ENCODE measurements at places on chromosomes 7 and 10.
A peak's percentile ranks its signal among the peaks of the same experiment; 100 is the strongest.

- DNase-seq = no peak
Measured at GRCh38 chr7:155224116-155224811, 73.4 kb upstream of the INSIG1 start.

- no peak for DNase-seq
Measured at GRCh38 chr7:16066805-16067459, 354.4 kb downstream of the CRPPA start.

GRCh38 chr10:15096661-15097010, 519 bp upstream of the RPP38 start:
- no peak for DNase-seq

- DNase-seq = no peak
Measured at GRCh38 chr7:26859720-26860119, 4.7 kb downstream of the SKAP2 start.

DNA sequence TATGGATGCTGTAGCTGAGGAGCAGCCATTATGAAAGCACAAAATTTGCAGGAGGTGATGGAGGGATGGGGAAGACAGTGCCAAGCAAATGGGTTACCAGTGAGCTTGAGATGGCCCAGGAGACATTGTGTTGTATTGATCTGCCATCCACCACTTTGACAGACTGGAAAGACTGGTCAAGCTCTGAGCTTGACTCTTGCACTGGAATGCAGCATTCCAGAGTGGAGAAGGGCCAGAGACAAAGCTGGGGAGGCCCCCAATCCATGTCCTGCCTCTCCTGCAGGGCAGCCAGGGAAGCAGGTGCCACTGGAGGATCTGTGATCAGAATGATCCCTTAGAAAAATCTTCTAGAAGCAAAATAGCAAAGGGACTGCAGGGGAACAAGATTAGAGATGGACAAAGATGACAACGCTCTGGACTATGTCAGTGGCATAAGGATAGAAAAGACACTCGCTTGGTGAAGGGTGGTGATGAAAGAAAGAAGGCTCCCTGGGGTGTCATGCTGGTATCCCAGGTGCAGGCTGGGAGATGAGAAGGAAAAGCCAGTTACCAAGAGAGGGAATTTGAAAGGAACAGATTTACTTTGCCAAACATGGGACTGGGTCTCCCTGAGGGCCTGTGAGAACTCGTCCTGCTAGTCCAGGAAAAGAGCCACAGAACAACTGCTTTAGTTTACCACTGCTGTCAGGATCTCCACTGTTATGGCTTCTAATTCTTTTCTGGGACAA, 5.0 kb downstream of the GSDME start:
- no peak for DNase-seq

DNA sequence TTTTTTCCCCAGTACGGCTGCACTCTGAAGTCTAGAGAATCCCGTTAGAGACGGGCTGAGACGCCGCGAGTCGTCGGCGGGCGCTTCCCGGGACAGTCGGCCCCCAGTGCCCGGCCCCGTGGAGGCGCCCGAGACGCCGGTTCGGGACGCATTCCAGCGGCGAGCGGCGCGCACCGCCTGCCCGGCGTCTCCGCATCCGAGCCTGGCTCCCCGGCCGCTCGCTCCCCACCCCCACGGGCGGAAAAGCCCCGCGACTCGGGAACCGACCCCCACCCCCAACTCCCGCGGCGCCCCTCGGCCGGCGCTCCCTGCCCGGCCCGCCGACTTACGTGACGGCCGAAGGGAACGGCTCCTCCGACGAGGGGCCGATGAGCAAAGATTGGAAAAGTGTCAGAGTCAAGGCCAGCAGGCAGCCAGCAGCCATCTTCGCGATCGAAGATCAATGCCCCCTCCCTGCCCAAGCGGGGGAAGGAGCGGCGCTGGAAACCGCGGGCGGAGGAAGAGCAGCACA, 486 bp downstream of the CACNA2D1 start:
- DNase-seq = peak; percentile 26

- DNase-seq = no peak
Measured at GRCh38 chr7:10192074-10192473, 781.6 kb upstream of the PHF14 start.

- DNase-seq = no peak
Measured at GRCh38 chr10:24008164-24009091, 200.5 kb upstream of the KIAA1217 start.

DNA sequence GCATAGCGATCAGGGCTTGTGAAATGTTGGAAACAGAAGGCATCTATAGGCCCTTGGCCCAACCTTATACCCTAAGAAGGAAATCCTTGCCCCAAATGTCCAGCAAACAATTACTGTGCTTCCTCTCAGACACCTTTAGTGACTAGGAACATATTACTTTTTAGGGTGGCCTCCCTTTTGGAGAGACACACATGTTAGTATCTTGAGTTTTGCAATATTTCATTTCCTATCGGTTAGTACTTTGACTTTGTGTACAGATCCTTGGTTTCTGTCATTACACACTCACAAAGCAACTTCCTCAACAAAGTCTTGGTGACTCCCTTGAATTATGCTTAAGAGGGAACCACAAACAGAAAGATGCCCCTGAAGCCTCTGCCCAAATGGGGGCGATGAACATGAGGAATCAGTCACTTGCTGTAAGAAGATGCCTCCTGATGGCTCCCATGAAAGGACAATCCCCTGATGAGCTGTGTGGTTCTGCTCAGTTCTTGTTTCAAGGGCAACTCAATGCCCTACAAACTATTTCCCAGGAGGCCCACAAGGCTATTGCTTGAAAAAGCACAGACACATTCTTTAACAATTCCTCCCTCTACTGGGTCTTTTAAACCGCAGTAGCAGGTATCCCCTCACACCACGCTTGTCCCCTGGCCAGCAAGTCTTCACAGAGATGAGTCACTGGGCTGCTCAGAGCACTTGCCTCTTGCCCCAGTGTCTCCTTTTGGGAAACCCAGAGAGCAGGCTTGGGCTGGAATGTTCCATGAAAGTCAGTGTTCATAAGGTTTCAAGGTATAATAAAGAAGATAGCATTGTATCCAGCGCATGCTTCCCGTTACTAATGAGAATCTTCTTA, 196.2 kb downstream of the FANK1 start:
- no peak for DNase-seq

GRCh38 chr10:78805176-78805575, 263.6 kb upstream of the ZMIZ1 start:
- DNase-seq = no peak

DNA sequence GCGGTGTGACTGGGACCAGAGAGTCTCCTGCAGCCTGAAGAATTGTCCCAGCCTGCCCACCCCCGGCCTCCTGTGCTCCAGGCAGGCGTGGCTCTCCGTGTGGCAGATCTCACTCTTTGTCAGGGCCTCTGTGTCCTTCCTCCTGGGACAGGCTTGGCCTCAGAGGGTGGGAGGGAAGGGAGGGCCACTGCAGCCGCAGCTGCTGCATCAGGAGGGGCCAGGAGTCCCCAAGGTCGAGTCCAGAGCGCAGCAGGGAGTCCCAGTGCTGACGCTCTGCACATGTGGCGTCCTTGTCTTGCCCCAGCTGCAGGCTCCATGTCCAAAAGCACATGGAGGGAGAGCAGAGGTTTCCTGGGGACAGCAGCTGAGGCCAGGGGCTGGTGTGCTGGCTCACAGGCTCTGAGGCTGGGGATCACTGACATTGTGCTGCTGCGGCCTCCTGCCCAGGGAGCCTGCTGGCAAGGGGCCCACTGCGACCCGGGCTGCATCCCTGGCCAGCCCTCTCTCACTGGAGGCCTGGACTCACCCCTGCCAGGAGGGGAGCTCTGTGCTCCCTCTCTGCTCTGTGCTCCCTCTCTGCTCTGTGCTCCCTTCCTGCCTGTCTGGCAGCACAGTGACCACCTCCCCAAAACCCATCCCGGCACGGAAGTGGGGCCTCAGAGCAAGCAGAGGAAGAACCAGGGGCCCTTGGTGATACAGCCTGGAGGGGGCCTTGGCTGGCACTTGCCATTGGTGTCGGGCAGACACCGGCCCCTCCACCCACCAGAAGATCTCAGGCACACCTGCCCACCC, 114.6 kb upstream of the RET start:
- DNase-seq = peak; percentile 10

GRCh38 chr10:27912231-27912630, 86.6 kb downstream of the ODAD2 start:
- no peak for DNase-seq

- DNase-seq = no peak
Measured at GRCh38 chr7:155669717-155670505, 25.4 kb downstream of the RBM33 start.

DNA sequence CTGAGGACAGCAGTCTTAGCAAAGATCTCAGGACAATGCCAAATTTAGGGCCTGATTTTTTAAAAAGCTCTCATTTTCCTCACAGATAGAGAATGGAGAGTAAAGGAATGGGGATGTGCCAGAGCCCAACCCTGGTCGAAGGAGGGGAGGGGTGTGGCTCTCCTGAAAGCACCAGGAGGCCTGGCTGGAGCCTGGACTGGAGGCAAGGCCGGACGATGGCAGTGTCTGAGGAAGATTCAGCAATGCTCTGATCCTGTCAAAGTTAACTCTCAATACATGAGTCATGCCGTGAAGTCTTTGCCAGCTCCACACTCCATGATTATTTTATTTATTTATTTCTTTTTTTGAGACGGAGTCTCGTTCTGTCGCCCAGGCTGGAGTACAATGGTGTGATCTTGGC, 108.3 kb downstream of the UPF2 start:
- DNase-seq = no peak

DNA sequence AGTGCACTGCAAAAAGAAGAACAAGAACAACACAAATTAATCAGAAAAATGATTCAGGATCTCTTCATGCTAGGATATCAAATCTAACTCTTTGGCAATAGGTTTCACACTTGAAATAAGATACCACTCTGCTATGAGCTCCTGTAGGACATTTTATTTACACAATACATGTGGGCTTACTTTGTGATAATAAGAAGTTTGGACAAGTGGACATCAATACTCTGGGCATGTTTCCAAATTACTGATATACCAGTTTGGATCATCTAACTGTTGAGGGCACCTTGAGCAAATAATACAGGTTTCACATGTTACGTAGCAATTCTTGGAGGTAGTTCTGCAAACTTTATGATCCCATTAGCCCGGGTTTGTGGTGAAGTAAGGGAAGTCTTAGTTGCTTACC, 59.8 kb downstream of the CPVL start:
- DNase-seq = no peak

GRCh38 chr10:113059371-113059780, 109.3 kb downstream of the TCF7L2 start:
- DNase-seq = no peak

GRCh38 chr7:498678-499641, 20.7 kb downstream of the PDGFA start:
- no peak for DNase-seq

DNA sequence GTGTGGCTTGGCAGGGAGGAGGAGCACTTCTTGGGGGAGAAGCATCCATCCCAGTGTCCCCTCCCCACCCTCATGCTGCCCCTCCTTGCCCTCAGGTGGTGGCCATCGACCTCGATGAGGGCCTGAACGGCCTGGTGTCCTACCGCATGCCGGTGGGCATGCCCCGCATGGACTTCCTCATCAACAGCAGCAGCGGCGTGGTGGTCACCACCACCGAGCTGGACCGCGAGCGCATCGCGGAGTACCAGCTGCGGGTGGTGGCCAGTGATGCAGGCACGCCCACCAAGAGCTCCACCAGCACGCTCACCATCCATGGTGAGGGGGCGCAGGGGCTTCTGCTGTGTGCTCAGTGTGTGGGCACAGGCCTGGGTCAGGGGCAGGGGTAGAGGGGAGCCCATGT, 14.8 kb downstream of the C10orf105 start:
- no peak for DNase-seq

GRCh38 chr10:45817130-45817859, 30.0 kb downstream of the AGAP4 start:
- DNase-seq = no peak

DNA sequence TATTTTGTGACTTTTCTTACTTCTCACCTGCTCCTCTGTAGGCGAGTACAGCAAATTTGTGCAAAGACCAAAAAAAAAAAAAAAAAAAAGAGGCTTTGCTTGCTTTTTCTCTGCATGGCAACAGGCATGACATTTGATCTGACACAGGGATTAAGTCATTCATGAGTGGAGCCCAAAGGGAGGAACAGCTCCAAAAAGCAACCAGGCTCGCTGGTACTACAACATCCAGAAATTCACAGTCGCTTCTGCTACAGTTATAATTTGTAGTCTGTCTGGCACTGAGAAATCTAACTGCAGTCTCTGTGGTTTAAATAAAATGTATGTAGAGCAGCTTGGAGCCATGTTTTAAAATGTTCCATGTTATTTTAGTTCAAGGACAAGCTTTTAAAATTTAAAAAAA, 31.7 kb downstream of the MKX start:
- no peak for DNase-seq
